ENCODE measurements at places on chromosomes 4 and X. TPM values are rescaled to one million over a fixed set of nuclear protein-coding genes. Genes with fewer than 3 reads are reported as not detected.

The LONRF3 gene
- total RNA-seq = 7.4 TPM

The GAB3 gene
- 1.2 TPM for total RNA-seq

The XPNPEP2 gene
- total RNA-seq = 2.6 TPM

The RUFY3 gene
- total RNA-seq = 29.4 TPM

The ADGRA3 gene
- total RNA-seq = 47.2 TPM

The MAP9 gene
- 6.4 TPM for total RNA-seq

The PABPC1L2B gene
- total RNA-seq = not detected

The ATP8A1 gene
- 19.1 TPM for total RNA-seq

The P2RY4 gene
- total RNA-seq = 0.20 TPM

The XAGE1B gene
- total RNA-seq = not detected

The CCKAR gene
- not detected for total RNA-seq

The TCEANC gene
- 3.5 TPM for total RNA-seq

Data from colonic mucosa (tissue), 4 donors.